ENCODE measurements at places on chromosomes 3 and 15.

DNA sequence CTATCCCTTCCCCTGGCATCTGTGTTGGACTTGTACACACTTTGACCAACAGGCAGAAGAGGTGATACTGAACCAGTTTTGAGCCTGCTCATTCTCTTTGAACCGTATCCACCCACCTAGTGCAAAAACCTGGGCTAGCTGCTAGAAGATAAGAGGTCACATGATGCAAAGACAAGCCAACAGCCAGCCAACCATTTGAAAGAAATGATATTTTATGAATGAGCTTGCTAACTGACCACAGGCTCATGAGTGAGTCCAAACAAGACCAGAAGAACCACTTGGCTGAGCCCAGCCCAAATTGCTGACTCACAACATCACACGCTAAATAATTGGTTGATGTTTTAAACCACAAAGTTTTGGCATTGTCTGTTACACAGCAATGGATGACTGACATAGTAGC lies 74.0 kb upstream of the CTNNB1 start:
- no peak for DNase-seq

GRCh38 chr15:78850352-78850751 lies 22.3 kb upstream of the MORF4L1 start:
- DNase-seq: no peak

GRCh38 chr3:68274286-68274685 lies 619.9 kb upstream of the SUCLG2 start:
- no peak for DNase-seq

DNA sequence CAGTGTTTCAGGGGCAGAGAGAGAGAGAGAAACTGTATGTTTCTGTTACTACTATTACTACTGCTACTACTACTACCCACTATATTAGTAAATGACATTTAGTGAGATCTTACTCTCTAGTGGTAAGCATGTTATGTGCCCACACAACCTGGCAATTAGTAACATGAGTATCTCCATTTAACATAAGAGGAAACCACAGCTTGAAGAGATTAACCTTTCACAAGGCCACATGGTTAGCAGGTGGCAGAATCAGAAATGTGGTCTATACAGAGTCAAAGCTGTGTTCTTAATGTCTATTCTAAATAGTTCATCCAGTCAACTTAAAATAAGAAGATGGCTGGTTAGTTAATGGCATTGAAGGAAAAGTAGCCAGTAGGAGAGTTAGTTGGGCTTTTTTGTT lies 961.6 kb downstream of the MCTP2 start:
- DNase-seq: no peak

DNA sequence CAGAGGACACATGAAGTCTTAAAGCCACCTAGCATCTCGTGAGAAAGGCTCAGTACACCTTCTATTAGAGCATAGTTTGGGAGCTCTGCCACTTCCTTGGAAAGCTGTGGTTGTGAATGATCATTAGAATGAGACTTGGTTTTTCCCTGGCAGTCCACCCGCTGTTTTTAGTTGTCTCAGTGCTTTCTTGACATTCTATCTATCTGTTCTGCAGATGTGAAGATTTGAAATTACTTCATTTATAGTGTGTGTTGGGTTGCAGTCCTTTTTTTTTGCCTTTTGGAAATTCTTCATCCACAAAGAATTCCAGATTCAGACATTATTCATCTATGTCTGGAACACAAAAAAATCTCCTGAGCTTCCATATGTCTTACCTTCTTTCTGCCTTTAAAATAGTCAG lies 23.7 kb downstream of the PPP2R3A start:
- no peak for DNase-seq

DNA sequence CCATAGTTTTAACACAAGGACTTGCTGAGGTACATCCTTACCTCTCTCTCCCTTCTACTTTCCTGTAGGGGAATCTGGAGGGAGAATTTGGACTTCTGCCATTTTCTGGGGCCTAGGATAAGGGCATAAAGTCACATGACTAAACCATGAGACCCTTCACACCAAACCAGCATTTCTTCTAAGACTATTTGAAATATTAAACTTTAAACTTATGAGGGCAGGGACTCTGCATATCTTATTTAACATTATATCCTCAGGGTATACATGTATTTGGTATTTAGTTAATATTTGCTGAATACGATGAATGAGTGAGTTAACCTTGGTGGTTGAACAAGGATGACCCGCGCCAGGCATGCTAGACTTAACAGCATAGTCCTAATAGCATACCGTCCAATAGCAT lies 63.4 kb downstream of the USP13 start:
- DNase-seq: no peak

DNA sequence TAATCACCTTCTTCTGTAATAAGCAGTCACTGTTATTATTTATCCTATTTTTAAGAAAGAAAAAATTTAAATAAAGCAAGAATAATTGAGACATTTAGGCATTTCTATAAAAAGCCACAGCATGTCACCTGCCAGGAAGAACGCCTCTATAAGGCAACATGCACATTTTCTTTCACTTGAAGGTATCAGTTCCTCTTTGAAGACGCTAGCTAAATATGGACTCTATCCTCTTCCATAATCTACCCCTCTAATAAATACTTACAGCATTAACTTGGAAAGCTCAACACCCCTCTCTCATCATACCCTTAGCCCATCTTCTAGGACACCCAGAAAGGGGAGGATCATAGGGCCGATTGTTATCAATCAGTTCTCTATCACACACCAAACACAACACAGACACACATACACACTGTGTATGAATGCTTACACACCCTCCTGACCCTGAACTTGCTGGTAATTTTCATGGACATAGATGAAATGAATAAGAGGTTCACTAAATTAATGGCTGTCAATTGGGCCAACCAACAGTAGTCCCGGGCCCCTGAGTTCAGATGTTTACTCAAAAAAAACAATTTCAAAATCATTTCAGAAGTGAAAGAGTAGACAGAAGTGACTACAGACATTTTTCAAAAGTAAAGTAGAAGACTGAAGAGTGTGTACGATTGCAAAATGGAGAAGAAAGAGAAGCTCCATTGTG lies 102.5 kb downstream of the ZMAT3 start:
- no peak for DNase-seq

DNA sequence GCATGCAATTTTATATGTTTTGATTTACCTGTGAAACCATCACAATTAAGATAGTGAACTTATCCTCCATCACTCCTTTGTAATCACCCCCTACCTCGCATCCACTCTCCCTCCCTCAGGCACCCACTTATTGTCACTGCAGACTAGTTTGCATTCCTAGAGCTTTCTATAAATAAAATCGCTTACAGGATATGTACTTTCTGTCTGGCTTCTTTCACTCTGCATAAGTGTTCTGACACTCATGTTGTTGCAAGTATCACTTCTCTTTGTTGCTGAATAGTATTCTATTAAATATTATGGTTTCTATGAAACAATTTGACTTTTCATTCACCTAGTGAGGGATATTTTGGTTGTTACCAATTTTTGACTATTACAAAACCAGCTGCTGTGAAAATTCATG lies 139.3 kb downstream of the RSRC1 start:
- no peak for DNase-seq

DNA sequence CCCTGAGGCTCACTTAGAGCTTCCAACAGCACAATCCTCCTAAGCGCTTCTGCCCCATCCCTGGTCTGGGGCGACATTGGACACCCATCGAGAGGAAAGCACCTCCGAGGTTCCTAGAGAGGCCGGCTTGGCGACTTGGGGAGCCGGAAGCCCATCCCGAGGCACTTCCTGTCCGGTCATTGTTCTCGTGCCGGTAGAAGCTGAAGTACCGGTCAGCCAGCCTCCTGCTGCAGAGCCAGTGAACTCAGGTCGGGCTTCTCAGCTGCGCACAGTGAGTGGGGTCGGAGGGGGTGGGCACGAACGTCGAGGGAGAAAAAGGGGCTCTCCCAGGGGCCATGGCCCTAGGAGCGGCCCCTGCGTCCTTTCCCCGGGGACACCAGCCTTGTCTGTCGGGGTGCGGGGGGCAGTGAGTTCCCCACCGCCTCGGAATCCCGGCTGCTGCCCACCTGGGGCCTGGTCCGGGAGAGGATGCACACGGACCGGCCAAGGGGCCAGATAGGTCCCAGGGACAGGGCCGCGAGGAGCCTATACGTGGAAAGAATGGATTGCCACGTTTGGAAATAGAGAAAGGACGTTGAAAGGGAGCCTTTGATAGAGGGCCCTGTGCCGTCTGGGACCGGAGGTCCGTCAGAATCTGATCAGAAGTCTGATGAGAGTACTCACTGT lies at the start of gene ZNF35:
Gene ZNF35, plus strand, starts transcription at position 169 of the 666 bp plus-strand sequence. CDS start 2,336 bp downstream, outside the sequence.
- no peak for DNase-seq

GRCh38 chr3:15345066-15345607 lies 12.8 kb upstream of the SH3BP5 start:
- DNase-seq: no peak

DNA sequence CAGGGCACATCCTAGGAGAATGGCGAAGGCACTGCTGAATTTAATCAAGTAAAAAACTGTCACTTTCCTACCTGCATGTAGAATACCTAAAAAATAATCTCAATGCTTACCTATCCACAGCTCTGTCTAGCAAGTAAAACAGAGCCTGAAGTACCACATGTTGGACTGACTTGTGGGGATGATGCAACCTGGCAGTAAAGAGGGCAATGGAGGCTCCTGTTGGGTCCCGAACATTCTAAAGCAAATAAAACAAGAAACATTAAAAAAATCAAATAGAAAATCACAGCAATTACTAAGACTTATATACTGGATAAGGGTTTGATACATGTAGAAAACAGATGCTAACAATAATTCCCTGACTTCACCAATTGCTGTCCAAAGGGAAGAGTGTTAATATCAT lies 56.1 kb downstream of the PTPN9 start:
- DNase-seq: no peak

GRCh38 chr3:8307545-8308110 lies 194.0 kb upstream of the LMCD1 start:
- DNase-seq: no peak

- no peak for DNase-seq
Observed at GRCh38 chr15:52783929-52784798, 6.0 kb downstream of the ONECUT1 start.

GRCh38 chr15:71455107-71455506 lies 339.8 kb downstream of the THSD4 start:
- no peak for DNase-seq

GRCh38 chr3:30188713-30189112 lies 417.7 kb upstream of the TGFBR2 start:
- no peak for DNase-seq

DNA sequence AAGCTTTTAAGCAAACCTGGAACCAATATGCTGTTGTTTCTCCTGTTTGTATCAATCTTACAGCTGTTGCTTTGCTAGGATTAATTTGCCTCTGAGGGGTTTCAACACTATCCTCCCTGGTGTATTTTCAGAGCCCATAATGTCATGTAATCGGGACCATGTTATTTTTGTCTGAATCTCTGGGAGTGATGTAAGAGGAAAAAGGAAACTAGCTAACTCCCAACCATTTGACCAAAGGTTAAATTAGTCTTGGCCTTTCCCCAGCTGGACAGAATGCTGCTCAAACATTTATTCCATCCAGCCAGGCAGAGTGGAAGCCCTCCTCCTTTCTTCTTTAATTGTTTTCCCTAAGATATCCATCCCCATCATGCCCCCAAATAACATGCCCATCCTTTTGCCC lies 142.2 kb downstream of the ALDH1A2 start:
- DNase-seq: no peak

- DNase-seq: no peak
Observed at GRCh38 chr15:69497667-69498066, 45.0 kb downstream of the RPLP1 start.

- no peak for DNase-seq
Observed at GRCh38 chr3:115330430-115330829, 183.3 kb upstream of the ZBTB20 start.

DNA sequence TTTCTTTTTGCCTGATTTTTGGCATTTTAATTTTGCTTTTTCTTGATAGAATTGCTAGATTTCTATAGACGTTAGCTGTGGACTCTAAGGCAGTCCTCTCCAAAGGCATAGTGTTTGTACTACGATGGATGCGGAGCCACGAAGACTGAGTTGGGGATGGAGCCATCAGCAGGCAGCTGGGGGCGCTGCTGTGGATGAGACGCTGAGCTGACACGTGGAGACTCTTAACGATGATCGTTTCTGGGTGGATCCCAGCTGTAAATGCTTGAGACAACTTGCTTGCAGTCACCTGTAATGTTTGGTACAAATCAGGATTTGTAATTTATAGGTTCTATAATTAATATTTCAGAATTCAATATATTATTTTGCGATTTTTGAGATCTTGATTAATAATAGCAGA lies 13.3 kb upstream of the PPP1R2 start:
- DNase-seq: no peak

DNA sequence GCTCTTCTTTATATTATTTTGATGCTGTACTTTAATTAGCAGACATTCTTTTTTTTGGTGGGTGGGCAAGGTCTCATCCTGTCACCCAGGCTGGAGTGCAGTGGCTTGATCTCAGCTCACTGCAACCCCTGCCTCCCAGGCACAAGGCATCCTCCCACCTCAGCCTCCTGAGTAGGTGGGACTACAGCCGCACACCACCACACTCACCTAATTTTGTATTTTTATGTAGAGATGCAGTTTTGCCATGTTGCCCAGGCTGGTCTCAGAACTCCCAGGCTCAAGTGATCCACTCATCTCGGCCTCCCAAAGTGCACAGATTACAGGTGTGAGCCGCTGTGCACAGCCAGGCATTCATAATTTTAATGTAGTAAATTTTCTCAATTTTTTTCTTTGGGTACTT lies 608.1 kb downstream of the ZNF385D start:
- DNase-seq: no peak

- no peak for DNase-seq
Observed at GRCh38 chr3:28139967-28140634, 101.3 kb upstream of the CMC1 start.

GRCh38 chr3:138781012-138781470 lies 53.7 kb downstream of the PIK3CB start:
- no peak for DNase-seq

DNA sequence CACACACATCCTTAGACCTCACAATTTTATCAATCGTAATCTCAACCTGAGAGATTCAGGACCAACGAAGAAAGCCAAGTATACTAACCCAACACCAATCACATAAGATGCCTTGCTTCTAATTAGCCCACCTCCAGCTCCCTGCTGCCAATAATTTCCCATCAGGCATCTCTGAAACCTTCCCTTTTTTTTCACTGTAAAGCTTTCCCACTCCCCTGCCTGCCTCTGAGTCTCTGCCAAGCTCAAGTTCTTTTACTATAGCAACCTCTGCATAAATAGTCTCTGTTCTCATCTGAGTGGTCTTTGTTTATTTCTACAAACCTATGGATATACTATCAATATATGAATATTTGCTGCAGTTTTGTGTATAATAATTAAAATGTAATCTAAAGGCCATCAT lies 86.5 kb downstream of the PIK3CB start:
- no peak for DNase-seq

GRCh38 chr3:78201091-78201490 lies 1161.2 kb downstream of the ROBO2 start:
- DNase-seq: no peak
